HCT116 (cell line): ENCODE measurements at places on chromosomes 6 and 20. TPM values are rescaled to one million over a fixed set of nuclear protein-coding genes. Genes with fewer than 3 reads are reported as not detected.

The HLA-G gene
- total RNA-seq, result not detected

The RNF182 gene
- total RNA-seq, result 6.5 TPM

The ARG1 gene
- total RNA-seq, result 0.69 TPM

The MROH8 gene
- 0.79 TPM for total RNA-seq

The SLCO4A1 gene
- total RNA-seq, result 107 TPM

The EPPIN gene
- total RNA-seq, result not detected

The PBOV1 gene
- not detected for total RNA-seq

The PRL gene
- total RNA-seq, result not detected

The ZDHHC14 gene
- 5.3 TPM for total RNA-seq

The SCAND1 gene
- total RNA-seq, result 46.2 TPM

The COL21A1 gene
- total RNA-seq, result not detected

The PRDM1 gene
- 3.4 TPM for total RNA-seq

The CCN6 gene
- total RNA-seq, result not detected

The CNKSR3 gene
- 15.4 TPM for total RNA-seq

The MYO6 gene
- 44.1 TPM for total RNA-seq

The ID1 gene
- total RNA-seq, result 811 TPM

The HCRTR2 gene
- not detected for total RNA-seq

The CLPSL1 gene
- total RNA-seq, result not detected

The OR11A1 gene
- not detected for total RNA-seq

The HLA-DQA1 gene
- 0.86 TPM for total RNA-seq

The RIPPLY2 gene
- not detected for total RNA-seq

GRCh38 chr6:7644417-7644816 is 54.4 kb downstream of the SNRNP48 start:
- no peak for DNase-seq

DNA sequence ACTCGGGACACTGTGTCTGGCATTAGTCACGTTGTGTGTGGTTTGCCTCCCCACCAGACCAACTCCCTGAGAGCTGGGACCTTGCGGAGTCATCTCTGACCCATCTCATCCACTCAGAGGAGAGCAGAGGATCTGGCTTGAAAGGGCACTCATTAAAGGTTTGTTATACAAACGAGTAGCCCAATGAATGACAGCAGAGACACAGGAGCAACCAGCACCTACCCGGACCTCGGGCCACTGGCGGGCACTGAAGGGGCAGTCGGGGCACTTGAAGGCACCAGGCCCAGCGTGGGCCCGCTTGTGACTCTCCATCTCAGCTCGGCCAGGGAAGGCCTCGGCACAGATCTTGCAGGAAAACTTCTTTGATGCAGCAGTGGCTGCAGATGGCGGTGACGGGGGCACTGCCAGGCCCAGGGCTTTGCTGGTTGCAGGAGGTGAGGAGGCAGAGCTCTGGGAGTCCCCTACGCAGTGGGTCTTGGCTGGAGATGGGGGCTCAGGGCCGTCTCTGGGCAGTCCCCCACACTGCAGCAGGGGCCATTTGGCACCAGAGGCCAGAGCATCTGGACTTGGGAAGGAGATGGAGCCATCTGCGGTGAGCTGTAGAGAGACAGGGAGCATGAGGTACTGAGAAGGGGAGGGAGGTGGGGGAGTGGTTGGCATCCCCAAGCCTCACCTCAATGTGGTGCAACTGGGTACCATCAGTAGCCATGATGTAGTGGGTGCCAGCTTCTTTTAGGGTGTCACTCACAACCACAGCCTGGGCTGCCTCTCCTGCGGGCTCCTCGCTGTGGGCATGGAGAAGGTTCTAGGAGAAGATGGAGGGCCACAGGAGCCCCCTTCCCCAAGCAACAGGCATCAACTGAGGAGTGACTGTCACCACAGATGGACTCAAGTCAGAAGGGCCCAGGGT is 17.7 kb downstream of the PCIF1 start:
- DNase-seq, result no peak

GRCh38 chr6:1809291-1809988 is 199.7 kb downstream of the FOXC1 start:
- DNase-seq, result no peak

- no peak for DNase-seq
Measured at GRCh38 chr20:64277571-64278316, 22.2 kb downstream of the PCMTD2 start.

DNA sequence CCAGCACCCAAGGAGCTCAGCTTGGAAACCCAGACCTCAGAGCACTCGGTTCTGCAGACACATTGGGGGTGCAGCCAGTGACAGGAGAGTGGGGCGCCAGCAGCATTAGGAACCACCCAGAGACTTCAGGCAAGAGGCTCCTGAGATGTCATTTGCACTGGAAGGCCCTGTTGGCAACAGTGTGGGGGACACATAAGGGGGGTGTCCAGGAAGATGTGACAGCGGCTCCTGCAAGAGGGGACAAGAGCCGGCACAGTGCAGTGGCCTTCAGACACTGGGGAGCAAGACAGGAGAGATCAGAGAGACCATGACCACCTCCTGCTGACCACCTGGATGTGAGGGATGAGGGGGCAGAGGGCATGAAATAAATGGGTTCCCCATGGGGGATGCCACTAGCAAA is 207.1 kb upstream of the SNX9 start:
- no peak for DNase-seq

- no peak for DNase-seq
Measured at GRCh38 chr20:51331481-51331880, 211.0 kb downstream of the NFATC2 start.

DNA sequence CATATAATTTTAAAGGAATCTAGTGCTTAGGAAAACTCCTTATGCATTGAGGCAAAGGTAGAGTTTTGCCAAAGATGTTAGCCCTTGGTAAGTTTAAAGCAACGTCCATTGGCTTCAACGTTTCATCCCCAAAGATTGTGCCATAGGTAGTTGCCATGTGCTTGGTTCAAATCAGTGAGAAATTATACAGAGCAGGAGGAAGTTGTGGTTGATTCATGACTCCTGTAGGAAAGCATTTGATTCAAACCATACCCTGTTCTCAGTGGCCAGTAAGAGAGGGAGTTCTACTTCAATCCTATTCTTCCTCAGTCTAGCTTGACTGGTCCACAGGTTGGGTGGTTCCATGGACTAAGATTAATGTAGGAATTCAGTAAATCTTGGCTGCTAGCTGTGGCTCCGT is 535.6 kb downstream of the QKI start:
- DNase-seq, result no peak

DNA sequence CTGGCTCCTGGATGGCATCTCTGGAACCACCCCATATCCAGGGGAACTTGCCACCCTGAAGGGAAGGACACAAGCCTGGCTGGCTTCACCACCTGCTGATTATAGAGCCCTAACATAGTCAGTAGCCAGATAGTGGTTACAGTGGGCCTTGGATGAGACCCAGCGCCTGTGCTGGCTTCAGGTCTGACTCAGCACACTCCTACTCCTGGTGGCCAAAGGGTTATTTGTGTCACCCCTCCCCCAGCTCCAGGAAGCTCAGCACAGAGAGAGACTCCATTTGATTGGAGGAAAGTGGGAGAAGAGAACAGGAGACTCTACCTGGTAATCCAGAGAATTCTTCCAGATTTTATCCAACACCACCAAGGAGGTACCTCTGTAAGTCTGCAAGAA is 12.8 kb downstream of the SNX14 start:
- DNase-seq, result no peak

- DNase-seq, result no peak
Measured at GRCh38 chr6:158654960-158655489, 5.2 kb downstream of the SYTL3 start.

- no peak for DNase-seq
Measured at GRCh38 chr6:28944412-28944865, 20.7 kb upstream of the TRIM27 start.

GRCh38 chr20:22675341-22675740 is 91.0 kb upstream of the FOXA2 start:
- DNase-seq, result no peak

- peak; percentile 32 for DNase-seq
Measured at GRCh38 chr6:138004430-138005287, 102.6 kb downstream of the PERP start.

DNA sequence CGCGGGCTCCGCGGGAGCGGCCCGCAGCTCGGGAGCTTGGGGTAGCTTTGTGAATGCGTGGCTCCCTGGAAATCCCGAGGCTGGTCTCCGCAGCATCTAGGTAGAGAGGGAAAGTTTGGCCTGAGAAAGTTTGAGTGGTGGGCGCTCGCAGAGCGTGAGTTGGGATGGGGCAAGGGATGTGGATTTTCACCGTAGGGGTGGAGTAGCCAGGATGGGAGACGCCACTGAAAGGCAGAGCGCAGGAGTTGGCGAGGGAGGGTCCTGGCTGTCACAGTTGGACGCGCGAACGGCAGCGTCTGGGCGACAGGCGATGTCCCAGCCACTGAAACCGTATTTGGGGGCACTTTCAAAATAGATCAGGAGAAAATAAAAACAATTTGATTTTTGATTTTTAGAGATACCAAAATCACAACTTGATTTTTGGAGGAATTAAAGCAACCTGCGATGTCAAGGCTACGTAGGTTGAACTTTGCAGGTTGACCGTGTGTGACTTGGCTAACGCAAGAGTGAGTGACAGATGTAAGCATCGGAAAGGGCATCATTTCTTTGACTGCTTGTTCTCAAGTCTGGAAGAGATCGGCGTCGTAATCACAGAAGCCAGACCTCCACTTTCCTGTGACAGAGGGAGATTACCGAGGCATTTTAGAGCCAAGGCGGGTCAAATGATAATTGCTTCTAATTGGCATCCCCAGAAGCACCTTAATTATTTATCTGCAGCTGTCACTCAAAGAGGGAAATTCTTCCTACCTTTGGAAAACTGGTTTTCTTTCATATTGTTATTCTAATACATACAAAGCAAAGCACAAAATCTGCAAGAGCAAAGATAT is 646 bp downstream of the HEY2 start:
- DNase-seq, result no peak

GRCh38 chr6:18386298-18386976 is 713 bp upstream of the RNF144B start:
- no peak for DNase-seq

- no peak for DNase-seq
Measured at GRCh38 chr20:62671765-62672164, 29.5 kb downstream of the SLCO4A1 start.

- DNase-seq, result no peak
Measured at GRCh38 chr6:98179606-98180005, 654.8 kb upstream of the POU3F2 start.

- DNase-seq, result no peak
Measured at GRCh38 chr20:63176034-63176426, 39.9 kb downstream of the YTHDF1 start.

DNA sequence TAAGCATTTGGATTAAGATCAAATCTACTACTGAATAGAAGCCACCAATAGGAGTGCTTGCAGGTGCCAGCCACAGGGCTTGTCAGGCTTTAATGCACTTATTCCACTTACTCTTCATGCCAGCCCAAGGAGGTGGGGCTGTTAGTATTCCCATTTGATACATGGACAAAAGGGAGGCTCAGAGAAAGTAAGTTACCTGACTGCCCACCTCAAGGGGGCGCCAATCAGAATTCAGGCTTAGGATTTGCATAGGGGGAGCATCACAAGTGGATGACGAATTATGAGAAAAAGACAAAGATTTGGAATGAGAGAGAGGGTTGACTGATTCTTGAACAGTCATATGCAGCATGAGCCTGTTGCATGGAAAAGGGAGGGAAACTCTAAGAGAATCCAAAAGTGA is 188.4 kb upstream of the TSHZ2 start:
- DNase-seq, result no peak

GRCh38 chr6:54473328-54473727 is 165.1 kb downstream of the TINAG start:
- no peak for DNase-seq

- DNase-seq, result no peak
Measured at GRCh38 chr6:3277251-3277650, 18.5 kb downstream of the PSMG4 start.

DNA sequence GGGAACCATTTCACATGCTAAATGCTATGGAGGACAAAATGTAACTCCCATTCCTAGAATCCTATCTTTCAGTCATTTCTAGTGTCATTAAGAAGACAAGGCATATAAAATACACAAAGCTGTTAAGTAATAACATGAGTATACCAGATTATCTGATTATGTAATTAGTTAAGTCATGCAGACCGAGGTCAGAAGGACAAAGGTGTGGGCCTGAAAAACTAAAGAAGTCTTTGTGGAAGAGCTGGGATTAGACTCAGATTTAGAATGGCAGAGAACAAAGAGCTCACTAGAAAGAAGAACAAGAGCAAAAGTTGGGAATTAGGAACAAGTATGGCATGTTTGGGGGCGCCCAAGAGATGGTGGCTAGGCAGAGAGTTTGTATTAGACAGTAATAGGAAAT is 37.0 kb downstream of the EFHC1 start:
- DNase-seq, result no peak

GRCh38 chr6:129100164-129100563 is 217.2 kb downstream of the LAMA2 start:
- DNase-seq, result no peak

- DNase-seq, result no peak
Measured at GRCh38 chr6:43796903-43797890, 27.2 kb downstream of the VEGFA start.

DNA sequence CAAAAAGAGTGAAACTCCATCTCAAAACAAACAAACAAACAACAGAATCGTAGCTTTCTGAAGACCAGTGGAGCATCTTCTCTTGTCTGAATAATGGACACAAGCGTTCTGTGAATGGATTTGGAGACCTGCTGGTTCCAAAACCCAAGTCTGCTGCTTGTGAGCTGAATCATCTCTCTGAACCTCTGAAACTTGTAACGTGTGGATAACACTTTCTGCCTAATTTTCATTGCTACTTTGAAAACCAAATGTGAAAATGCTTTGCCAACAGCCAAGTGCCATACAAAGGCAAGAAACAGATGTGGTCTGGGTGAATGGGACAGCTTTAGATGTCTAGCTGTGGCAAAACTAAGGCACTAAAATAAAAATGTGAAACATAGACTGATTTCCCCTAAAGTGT is 44.3 kb downstream of the PHACTR1 start:
- DNase-seq, result no peak

- no peak for DNase-seq
Measured at GRCh38 chr20:19706463-19706862, 51.6 kb upstream of the RIN2 start.

DNA sequence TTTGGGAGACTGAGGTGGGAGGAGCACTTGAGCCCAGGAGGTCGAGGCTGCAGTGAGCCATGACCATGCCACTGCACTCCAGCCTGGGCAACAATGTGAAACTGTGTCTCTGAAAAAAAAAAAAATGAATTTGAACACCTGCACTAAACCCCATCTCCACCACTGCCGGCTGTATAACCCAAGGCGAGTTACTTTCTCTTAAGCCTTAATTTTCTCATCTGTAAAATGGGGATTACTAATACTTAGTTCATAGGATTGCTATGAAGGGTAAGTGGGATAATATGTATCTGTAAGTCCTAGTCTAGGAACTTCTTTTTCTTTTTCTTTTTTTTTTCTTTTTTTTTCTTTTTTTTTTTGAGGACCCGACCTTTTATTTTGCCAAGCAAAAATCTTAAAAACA is 61.5 kb downstream of the SHLD1 start:
- DNase-seq, result no peak

- DNase-seq, result no peak
Measured at GRCh38 chr6:131250936-131251335, 115.7 kb downstream of the AKAP7 start.

GRCh38 chr6:9481292-9482029 is 933.4 kb downstream of the TFAP2A start:
- peak; percentile 50 for DNase-seq

- DNase-seq, result no peak
Measured at GRCh38 chr6:19333936-19334335, 503.2 kb upstream of the ID4 start.
